ENCODE measurements at places on chromosomes 4 and X.

DNA sequence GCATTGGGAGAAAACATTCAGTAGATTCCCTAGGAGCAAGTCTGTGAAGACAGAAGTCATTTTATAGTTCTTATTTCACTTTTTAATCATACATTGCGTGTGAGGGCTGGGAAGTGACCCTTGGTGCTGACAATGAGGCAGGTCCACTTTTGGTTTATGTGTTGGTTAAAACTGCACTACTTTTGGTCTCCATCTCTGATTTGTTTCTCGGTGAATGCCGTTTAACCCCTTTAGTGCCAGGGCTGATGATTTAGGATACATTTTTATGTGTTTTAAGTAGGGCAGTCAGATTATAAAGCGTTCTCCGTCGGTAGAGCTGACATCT, 110.4 kb downstream of the AFF1 start:
- DNase-seq, result no peak

DNA sequence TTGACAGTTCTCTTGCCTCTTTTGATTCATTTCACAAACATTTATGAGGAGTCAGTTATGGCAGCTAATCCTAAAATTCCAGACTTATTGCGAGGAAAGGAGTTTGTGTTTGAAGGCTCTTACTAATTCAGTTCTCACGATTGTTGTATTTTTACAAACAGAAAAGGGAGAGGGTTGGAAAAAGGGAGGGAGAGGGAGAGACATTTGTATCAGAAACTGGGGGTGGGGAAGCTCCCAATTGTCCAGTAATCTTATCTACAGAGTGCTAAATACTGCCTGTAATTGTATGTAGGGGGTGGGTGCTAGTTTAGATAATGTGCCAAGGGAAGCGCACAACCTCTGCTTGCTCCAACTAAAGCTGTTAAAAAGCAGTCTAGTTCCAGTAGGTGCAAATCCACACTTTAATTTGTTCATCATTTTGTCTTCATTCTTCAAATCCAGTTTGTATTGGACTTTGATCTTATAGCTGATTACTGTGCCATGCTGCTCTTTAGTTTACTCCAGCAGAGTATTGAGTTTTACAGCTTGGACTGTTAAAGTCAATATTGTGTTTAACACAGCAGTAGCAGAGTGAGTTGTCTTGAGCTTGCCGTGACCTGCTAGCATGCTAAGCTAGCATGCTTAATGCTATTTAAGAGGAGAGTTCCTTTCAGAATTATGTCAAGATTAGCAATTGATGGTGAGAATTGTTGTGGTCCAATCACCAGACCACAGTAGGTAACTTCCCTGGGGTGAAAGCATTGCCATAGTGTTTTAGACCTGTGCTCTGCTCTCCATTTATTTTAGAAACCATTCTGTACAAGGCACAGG, 13.9 kb downstream of the FNIP2 start:
- DNase-seq, result no peak

- DNase-seq, result peak; percentile 74
Observed at GRCh38 chr4:17544831-17545234, 29.9 kb downstream of the CLRN2 start.

DNA sequence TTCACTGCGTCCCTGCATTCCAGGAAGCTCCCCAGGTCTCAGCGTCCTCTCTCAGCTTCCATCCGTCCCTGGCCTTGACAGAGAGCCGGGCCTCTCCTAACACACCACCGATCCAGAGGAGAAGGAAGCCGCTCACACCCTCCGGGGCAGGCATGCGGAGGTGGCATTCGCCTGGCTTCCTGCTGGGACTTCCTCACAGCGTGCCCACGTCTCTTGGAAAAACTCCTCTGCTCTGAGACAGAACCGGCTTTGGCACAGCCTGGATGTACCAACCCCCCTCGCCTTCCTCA, 3.2 kb downstream of the CTAG2 start:
- DNase-seq, result no peak

- DNase-seq, result no peak
Observed at GRCh38 chr4:32735856-32736590, 2015.9 kb downstream of the PCDH7 start.

DNA sequence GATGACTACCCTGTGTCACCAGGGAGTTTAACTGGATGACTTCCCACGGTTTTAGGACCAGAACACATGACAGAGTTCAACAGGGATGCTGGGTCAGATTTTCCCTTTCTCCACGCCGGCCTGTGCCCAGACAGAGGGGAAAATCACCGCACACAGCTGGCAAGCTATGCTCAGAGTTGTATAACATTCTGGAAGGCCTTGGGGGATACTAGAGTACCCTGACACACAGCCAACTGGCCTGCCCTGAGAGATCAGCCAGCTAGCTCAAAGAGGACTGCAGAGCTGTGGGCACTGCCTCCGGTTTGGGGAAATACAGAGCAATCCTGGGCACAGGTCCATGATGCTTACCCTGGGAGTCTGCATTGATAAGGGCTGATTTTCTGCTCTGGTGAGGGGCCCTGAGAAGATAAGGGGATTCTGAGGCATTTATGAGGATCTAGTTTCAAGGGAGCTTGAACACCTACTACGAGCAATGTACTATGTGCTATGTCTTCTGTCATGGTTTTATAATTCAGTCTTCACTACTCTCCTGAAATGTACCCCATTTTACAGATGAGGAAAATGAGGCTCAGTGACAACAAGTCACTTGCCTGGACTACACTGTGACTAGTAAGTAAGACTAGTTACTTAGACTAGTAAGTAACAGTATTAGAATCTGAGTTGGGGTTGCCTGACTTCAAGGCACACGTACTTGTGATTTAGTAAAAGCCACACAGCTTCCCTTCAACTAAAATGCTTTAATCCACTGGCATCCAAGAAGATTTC, 14.7 kb downstream of the C4orf54 start:
- DNase-seq, result no peak

- DNase-seq, result no peak
Observed at GRCh38 chr4:150510176-150510865, 71.6 kb upstream of the MAB21L2 start.

DNA sequence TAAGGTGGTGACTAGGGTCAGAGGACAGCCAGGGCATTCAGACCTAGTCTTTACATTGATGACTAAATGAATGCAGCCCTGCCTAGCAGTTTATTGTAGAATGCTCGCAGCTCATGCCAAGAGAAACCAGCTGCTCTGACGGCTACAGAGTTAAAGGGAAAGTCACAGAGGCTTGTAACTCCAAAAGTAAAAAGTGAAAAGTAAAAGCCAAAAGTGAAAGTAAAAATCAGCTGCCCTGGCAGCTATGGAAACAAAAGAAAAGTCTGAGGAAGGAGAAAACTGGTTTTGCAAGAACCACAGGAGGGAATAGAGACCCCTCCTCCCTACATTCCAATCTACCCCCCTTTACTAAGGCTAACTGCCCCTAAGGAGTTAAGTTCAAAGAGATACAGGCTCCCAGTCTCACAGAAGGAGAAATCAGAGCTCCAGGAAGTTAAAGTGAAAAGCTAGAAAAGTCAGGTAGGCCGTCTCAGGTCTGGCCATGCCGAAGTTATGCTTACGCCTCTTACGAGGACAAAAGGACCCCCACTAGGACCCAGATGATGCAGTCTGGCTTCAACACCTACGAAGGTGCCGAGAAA, 6.0 kb downstream of the GAGE10 start:
- DNase-seq, result no peak

Measured in NCI-H774 (cell line).